ENCODE measurements at places on chromosomes 6 and 20. TPM values are rescaled to one million over a fixed set of nuclear protein-coding genes. Genes with fewer than 3 reads are reported as not detected.

The SIM1 gene
- total RNA-seq = 0.16 TPM

The BPIFB4 gene
- not detected for total RNA-seq

GRCh38 chr6:63887002-63887751 is 251.6 kb downstream of the PHF3 start:
- no peak for DNase-seq

The GNAS-AS1 gene
- total RNA-seq = 0.75 TPM

DNA sequence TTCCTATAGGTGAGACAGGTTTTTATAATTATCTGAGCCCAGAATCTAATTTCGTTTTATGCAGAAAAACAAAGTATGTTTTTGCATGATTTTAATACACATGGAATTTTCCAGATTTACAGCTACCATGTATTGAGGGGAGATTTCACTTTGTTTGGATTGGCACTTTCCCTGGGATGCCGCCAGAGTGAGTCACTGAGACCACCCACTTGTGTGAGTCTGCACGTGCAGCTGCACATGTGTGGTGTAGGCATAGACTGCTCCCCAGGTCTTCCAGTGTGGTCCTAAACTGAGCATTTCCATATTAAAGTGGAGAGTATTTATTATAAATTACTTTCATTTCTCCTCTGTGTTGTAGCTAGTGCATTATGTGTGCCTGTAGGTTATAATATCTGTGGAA is 186.8 kb downstream of the UBE3D start:
- DNase-seq = no peak

The CD83 gene
- total RNA-seq = 1.7 TPM

DNA sequence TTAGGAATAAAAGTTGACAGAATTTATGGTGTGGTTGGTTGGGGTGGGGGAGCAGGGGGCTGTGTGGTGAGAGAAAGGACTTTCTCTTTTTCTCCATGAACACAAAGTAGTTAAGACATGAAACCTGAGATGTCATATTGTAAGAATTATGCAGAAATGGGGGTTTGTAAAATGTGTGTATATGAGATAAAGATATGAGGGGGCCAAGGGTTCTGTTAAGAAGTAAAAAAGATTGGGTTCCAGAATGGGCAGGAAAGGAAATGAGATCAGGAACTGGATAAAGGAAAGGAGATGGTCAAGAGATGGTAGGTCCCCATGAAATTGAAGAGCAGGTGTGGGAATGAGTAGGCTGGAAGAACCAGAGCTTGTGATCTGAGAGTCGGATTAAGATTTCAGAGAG is 9.7 kb downstream of the RNF146 start:
- no peak for DNase-seq

The ADGRF1 gene
- total RNA-seq = not detected

The HUS1B gene
- total RNA-seq = 0.86 TPM

- DNase-seq = no peak
These were observed 257.8 kb downstream of the RNGTT start for GRCh38 chr6:88705601-88706000.

GRCh38 chr6:94636780-94637385 is 940.5 kb upstream of the MANEA start:
- no peak for DNase-seq

The CRIP3 gene
- 11.2 TPM for total RNA-seq

The SGK2 gene
- total RNA-seq = 0.70 TPM

- DNase-seq = no peak
These were observed 34.2 kb downstream of the ARHGAP40 start for GRCh38 chr20:38635721-38636288.

DNA sequence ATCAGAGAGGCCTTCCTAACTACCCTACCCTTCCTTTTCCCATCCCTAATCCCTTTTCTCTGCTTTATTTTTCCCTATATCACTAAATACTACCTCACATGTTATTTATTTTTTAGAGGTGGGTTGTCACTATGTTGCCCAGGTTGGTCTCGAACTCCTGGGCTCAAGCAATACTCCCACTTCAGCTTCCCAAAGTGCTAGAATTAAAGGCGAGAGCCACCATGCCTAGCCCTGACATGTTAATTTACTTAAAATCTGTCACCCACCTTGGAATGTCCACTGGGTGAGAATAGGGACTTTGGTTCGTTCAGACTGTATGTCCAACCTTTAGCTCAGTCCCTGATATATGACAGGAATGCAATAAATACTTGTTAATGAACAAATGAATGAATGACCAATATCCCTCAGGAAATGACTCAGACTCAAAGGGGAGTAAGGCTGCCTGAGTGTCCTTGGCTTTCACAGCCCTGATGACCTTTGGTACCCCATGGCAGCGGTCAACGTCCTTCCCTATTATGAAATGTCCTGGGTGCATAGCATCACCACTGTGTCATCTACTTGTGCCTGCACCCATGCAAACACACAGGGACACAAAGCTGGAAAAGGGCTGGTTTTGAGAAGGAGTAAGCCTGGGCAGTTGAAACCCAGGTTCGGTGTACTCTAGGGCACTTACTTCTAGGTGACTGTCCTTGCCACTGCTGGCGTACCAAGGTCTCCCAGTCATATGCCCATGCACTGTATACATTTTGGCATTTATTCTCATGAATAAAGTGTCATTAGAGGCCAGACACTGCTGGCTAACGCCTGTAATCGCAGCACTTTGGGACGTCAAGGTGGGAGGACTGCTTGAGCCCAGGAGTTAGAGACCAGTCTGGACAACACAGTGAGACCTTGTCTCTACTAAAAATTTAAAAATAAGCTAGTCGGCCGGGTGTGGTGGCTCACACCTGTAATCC is 26.5 kb downstream of the BCL2L1 start:
- DNase-seq = no peak

The RNF182 gene
- total RNA-seq = 0.19 TPM

The LAMA4 gene
- total RNA-seq = 93.9 TPM

The TAAR9 gene
- not detected for total RNA-seq

The TBXT gene
- total RNA-seq = not detected

DNA sequence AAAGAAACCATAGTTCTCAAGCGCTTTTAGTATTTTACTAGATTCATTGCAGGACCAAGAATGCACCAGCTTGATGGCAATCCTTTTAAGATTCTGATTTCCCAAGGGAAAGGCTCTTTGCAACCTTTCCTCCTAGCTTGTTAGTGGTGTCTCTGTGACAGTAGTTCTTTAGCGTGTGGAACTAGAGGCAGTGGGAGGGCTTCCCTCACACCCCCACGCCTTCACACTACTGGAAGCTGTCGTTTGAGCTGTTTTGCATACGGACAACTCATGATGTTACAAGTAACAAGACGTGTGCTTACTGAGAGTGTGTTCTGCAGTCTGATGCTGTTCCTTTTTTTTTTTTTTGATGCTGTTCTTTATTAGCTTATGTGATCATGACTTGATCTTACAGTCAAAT is 34.1 kb downstream of the EYA4 start:
- DNase-seq = no peak

The ULBP3 gene
- 0.57 TPM for total RNA-seq

DNA sequence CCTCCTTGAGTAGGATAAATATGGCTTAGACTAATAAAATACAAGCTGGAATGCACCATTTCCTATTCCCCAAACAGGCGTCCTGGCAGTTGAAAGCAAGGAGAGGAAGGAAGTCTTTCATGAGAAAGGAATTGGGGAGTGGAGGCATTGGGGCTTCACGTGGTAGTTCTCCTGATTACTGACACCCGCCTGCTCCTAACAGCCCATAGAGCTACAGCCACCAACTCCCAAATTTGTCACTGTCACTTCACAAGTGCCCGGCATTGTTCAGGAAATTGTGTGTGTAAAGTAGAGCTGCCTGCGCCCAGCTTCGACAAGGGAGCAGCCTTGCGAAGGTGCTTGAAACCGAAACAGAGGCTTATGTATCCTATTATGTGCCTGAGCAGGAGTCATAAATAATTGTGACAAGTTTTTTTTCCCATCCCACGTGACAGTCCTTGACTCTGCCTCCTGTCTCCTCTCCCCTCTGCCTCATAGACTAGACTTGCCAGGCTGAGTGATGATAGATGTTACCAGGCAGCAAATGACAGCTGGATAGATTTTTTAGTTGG is 301.7 kb upstream of the ZFP64 start:
- DNase-seq = no peak

The SYCP2 gene
- 0.94 TPM for total RNA-seq

The TCP11 gene
- total RNA-seq = not detected

GRCh38 chr6:137982418-137983189 is 115.5 kb downstream of the TNFAIP3 start:
- DNase-seq = no peak

The PCMT1 gene
- total RNA-seq = 130 TPM

The IRAK1BP1 gene
- total RNA-seq = 2.1 TPM

DNA sequence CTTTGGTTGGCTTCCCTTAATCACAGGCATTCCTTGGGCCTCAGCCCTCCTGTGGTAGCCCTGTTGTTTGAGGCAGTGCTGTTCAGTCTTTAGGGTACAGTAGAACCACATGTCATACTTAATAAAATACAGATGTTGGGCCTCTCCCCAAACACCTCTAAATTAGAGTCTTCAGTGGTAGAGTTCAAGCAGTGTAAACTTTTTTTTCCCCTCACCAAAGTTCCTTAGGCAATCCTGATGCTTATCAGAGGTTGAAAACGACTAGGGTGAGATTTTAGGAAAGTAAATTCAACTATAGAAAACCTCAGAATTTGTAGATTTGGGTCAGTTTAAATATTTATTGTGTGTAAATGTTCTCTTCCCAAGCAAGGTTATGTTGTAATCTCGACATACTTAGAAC is 44.6 kb downstream of the BLTP3A start:
- no peak for DNase-seq

DNA sequence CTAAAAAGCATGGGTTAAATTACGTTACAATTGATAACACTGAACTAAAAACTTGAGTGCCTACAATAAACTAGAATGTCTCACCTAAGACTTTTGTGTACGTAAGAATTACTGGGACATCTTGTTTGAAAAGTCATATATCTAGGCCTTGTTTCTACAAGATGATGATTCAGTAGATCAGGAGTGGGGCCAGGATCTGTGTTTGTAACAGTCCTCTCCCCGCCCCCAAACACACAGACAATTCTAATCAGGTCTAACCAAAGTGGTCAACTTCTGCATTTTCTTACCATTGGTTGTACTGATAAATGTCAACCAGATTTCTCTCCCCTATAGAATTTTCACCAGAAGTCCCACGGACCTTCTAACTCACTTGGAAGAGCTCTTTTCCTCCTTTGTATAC is 56.9 kb downstream of the RAMACL start:
- no peak for DNase-seq

The PRSS35 gene
- total RNA-seq = 0.83 TPM

GRCh38 chr6:45630801-45631200 is 253.1 kb upstream of the SUPT3H start:
- no peak for DNase-seq

GRCh38 chr6:52201046-52201445 is 14.9 kb downstream of the IL17A start:
- no peak for DNase-seq

The PI16 gene
- 11.9 TPM for total RNA-seq

Measured in cardiac septum (tissue), 1 donor.